Stimulated activated CD8-positive, alpha-beta memory T cell treated with anti-CD3 and anti-CD28 coated beads, Interleukin-7, amount 100 ng/mL, for 48 hours (primary cell): ENCODE measurements at places on chromosomes 11 and 22.
A peak's percentile ranks its signal among the peaks of the same experiment; 100 is the strongest.

DNA sequence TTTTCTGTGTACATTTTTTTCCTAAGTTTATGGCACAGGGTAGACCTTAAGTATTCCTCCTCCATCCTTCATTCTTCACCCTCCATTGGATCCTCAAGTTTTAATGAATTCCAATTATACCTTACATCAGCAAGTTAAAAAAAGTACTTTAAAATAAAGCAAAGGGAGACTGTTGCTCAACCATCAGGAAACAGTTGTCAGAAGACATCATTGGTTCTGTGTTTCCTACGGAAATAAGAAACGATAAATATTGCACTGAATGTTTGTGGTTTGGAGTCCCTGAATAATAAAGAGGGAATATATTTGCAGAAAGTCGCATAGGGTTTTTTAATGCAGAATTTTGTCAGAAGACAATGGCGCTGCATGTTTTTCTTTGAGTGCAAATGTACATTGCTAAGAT lies 28.1 kb upstream of the LDHA start:
- DNase-seq: no peak

GRCh38 chr11:112516261-112516660 lies 255.6 kb upstream of the PLET1 start:
- DNase-seq: no peak

DNA sequence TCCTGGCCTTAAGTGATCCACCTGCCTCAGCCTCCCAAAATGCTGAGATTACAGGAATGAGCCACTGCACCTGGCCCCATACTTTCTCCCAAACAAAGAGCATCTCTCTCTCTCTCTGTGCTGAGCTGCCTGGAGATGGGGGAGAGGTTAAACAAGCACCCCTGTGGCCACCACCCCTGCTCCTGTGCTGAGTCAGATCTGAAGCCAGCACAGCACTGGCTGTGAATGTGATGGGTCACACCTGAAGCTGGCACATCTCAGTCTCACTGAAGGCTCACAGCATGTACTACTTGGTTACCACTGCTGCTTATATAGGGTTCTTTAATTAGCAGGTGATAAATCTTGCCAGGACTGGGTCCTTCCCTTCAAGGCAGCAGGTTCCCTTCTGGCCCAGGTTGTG lies 10.8 kb upstream of the WEE1 start:
- DNase-seq: no peak

DNA sequence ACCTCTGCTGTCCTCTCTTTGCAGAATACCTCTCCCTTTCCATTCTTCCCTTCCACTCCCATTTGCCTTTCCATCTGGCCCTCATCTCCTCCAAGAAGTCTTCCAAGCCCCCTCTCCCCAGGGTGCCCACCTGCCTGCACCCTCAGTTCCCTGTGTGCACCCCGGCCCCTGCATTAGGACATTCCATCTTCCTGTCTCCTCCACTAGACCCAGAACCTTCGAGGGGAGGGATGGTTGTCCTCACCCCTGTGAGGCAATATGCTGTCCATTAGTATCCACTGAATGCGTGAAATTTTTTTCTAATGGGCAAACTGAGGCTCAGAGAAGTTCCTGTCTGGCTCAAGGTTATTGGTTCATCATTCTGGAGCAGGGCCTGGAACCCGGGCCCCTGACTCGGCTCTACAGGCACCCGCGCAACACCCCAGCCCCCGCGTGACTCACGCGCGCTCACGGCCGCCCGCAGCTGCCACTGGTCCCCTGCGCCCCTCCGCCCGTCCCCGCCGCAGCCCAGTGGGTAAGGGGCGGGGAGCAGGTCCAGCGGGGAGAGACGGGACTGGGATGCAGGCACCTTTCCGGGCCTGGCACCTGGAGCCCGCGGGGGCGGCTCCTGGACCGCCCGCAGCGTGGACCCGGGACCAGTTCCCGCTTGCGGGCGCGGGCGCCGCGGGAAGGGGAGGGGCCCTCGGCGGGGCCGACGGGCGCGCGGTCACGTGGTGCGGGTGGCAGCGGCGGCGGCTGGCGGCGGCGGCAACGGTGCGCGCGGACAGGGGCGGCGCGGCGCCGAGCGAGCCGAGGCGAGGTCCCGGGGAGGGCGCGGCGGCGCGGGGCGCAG lies 7.0 kb downstream of the SEPTIN3 start:
- no peak for DNase-seq

DNA sequence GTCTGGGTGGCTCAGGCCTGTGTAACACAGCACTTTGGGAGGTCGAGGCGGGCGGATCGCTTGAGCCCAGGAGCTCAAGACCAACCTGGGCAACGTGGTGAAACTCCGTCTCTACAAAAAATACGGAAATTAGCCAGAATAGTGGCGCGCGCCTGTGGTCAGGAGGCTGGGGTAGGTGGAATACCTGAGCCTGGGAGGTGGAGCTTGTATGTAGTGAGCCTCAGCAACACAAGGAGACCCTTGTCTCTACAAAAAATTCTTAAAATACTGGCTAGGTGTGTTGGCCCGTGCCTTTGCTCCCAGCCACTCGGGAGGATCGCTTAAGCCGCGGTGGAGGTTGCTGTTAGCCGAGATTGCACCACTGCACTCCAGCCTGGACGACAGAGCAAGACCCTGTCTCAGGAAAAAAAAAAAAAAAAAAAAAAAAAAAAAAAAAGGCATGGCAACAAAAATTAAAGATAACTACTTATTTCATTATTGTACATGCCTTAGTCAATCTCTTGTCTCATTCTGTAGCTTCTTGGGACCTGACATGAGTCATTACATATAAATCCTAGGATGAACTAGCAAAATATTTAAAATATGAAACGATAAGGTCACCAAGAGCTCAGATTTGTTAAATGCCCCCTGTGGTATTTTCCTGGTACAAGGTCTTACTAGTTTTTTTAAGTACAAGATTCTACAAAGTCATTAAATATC lies 1.1 kb downstream of the TAF1D start:
- peak; percentile 23 for DNase-seq

DNA sequence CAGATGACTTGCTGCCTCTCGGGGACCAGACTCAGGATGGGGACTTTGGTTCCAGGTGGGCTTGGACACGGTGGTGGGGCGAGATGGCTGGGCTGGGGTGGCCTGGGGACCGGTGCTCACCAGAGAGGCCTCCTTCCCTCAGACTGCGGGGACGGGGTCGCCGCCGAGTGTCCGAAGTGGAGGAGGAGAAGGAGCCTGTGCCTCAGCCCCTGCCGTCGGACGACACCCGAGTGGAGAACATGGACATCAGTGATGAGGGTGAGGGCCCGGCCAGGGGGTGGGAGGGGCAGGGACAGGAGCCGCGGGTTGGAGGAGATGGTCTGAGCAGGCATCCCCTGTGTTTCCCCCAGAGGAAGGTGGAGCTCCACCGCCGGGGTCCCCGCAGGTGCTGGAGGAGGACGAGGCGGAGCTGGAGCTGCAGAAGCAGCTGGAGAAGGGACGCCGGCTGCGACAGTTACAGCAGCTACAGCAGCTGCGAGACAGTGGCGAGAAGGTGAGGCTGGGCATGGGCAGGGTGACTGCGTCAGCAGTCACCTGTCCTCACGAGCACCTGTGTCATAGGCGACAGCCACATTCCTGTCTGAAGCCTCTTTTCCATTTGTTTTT lies 5.9 kb downstream of the SART1 start:
- DNase-seq: no peak

- DNase-seq: no peak
These were observed 8.6 kb downstream of the MUC5B start for GRCh38 chr11:1231396-1232020.

- DNase-seq: no peak
These were observed 681.2 kb downstream of the NELL1 start for GRCh38 chr11:21350613-21351012.

- no peak for DNase-seq
These were observed 1.6 kb downstream of the C1QTNF6 start for GRCh38 chr22:37186228-37186996.

DNA sequence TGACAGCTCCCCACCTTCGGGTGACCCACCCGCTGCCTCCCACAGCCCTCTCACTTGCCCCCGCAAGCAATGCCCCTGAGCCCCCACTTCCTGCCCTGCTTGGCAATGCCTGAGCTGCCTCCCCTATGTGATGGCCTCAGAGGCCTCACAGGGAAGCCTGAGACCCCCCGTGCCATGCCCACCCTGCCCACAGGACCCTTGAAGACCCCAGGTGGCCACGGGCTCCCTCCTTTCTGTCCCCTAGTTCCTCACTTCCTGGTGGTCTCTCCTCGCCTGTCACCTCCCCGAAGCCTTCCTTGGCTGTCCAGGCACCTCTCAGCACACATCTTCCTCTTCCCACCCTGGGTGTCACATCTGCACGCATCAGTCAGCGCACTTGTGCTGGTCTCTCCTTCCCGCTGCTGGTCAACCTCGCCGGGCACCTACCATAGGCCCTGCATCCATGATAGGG lies 90.5 kb downstream of the BRD1 start:
- no peak for DNase-seq

GRCh38 chr22:42277988-42278776 lies 7.7 kb upstream of the TCF20 start:
- no peak for DNase-seq

DNA sequence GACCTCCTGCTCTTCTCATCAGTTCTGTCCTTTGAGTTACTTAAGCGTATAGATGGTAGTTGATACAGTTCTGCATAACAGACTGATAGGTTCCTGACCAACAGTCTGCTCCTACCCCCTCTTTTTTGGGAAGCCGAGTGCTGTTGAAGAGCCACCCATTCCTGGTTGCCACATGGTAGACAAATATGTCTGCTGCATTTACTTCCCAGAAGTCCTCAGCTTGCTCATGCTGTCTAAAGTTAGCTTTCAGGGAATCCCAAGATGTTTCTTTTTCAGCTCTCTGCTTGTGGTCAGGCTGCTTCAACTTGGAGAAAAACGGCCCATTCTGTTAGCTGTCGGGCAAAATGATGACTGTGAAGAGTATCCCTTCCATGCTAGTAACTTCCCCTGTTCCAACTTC lies 48.7 kb downstream of the C22orf31 start:
- DNase-seq: no peak

GRCh38 chr22:43901976-43902643 lies 10.3 kb upstream of the PNPLA5 start:
- no peak for DNase-seq

DNA sequence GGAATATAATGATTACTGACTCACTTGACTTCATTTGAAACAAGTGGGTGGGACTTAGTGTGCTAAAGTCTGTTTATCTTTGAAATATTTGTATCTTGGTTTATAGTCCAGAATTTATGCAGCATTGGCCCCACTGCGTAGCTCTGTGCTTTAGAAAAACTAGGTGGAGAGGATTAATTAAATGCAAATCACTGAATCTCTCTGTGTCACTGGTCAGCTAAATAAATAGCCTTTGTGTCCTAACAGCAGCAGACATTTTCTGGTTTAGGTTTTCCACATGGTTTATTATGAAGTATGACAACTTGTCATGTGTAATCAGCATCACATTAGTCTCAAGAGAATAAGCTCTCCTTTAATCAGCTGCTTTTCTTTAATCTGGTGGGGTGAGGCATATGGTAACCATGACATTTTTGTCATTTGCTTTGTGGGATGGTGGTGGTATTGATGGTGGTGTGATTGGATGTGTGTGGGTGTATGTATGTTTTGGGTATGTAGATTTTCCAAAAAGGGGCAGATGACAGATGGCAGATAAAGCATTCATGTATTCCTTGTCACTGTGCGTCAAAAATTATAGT lies 33.9 kb downstream of the BCL2L13 start:
- DNase-seq: no peak

GRCh38 chr11:75338516-75339208 lies 12.8 kb downstream of the ARRB1 start:
- DNase-seq: no peak

DNA sequence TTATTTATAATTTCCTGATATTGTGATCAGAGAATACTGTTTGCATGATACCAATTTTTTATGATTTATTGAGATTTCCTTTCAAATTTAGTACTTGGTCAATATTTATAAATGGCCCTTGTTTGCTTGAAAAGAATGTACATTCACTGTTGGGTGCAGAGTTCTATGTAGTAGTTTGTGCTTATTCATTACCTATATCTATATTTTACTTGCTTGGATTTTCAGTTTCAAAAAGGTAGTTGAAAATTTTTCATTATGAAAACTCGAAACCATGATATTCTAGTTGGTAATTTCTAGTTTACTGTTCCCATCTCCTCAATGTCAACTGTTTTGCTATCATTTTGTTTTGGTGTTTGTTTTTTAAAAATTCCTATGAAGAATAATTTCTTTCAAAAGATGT lies 155.7 kb downstream of the AASDHPPT start:
- no peak for DNase-seq

- no peak for DNase-seq
These were observed 24.9 kb upstream of the TRIM21 start for GRCh38 chr11:4418403-4418802.

DNA sequence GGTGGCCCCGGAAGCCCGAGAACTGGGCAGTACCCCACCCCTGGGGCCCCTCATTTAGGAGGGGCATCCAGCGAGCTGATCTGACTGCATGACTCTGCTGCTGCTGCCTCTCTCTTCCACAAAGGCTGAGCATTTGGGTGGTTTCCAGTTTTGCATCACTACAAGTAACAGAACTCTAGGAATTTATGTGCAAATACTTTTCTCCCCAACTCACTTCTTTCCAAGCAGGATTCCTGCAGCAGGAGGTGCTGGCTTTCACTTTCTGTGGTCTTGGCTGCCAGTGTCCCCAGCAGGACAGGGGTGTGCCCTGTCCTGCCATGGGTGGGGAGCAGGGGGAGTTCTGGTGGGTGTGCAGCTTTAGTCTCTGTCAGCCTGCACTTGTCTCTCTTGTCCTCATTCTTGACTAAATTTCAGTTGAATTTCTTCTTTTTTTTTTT lies 21.2 kb downstream of the UPB1 start:
- no peak for DNase-seq

DNA sequence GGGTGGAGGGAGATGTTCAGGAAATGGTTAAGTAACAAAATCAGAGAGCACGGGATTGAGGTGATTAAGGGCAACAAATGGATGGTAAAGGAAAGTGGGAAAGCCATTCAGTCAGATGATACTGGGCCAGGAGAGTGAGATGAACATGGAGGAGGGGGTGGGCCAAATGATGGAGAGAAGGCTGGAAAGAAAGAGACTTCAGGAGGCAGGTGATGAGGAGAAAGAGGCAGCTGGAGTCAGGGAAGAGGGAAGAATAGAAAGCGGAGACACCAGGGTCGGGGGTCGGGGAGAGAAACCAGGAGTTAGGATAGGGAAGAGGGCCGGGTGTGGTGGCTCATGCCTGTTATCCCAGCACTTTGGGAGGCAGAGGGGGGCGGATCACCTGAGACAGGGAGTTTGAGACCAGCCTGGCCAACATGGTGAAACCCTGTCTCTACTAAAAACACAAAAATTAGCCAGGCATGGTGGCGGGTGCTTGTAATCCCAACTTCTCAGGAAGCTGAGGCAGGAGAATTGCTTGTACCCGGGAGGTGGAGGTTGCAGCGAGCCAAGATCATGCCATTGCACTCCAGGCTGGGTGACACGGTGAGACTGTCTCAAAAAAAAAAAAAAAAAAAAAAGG lies 4.7 kb upstream of the KDM2A start:
- DNase-seq: no peak

DNA sequence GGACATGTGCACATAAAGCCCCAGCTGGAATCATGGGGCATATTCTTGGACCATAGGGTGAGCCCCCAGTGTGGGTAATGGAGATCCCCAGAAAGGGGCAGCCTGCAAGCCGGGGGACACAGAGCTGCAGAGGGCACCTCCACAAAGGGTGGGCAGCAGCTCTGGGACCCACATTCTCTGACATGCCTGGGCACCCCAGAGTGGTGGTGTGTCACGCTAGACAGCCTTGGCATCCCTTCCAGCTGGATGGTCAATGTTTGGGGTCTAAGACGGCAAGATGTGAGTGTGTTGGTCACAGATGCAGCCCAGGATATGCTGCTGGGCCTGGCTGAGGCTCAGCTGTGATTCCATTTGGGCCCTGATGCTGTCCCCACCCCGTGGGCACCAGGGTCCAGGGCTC lies 9.7 kb downstream of the ADORA2A start:
- DNase-seq: no peak
